ENCODE measurements at places on chromosomes 4 and X.

GRCh38 chr4:41436419-41436818, 101.5 kb upstream of the LIMCH1 start:
- no peak for DNase-seq

DNA sequence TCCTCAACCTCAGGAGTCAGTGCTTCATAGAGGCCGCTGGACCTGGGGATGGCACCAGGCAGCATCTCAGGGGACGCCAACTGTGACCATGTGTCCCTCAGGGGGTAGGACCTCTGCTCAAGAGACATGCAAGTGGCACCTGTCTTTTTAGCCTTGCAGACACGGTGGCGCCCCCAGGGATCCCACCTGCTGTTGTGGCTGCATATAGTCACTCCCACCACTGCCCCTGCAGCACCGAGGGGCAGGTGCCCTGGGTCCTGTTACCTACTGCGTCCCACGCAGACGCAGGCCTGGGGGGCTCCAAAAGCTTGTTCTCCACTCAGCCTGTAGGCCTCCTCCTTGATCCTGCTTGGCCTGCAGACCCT, 2.5 kb downstream of the MYL5 start:
- DNase-seq, result no peak

DNA sequence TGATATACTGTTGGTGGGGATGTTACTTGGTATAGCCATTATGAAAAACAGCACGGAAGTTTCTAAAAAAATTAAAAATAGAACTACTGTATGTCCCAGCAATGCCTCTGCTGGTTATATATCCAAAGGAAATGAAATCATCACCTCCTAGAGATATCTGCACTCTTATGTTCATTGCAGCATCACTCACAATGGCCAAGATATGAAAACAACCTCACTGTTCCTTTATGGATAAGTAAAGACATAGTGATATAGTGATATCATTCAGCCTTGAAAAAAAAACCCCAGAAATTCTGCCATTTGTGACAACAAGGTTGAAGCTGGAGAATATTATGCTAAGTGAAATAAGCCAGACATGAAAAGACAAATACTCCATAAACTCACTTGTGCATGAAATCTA, 543.8 kb upstream of the SLIT2 start:
- DNase-seq, result no peak

GRCh38 chrX:45768666-45769236, 568.1 kb upstream of the DIPK2B start:
- DNase-seq, result no peak

DNA sequence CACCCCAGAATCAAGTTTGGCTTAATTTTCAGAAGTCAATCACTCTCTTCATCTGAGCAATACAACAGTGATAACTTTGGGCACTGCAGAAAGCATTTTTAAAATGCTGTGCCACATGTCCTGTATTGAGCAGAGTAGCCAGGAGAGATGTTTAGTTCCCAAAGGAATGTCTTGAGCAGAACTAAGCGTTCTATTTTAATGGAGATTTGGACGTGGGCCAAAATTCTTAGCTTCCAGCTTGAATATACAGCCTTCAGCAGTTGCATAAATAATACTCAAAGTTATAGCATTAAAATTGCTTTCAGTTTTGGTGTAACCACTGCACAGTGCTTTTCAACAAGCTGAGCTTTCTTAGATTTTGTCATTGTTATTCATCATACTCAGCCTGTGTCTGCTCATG, 679.2 kb downstream of the NLGN4X start:
- DNase-seq, result no peak

DNA sequence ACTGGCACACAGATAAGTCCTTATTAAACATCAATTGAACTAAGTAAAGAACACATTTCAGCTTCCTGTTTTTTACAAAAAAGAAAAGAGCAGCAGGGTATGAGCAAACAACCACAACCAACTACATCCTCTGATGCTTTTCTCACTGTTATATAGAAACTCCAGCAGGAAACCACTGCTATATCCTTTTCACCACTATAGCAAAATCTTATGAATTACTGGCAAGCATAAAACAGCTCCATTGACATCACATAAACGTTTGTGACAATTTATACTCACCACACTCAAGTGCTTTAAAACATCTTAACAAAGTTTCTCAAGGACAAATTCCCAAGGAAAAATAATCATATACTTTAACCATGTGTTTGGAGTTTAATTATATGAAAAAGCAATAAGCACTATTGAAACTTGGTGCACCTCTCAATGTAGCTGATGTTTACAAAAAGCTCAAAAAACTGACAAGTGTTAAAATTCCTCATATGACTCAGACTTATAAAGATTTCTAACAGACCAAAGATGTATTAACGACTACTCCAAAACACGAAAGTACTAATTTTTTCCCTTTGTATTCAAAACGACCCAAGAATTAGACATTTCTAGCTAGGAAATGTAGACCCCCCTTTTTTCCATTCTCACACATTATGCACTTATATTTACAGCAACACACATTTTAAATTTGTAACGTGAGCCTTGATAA, 12.9 kb downstream of the GPRIN3 start:
- DNase-seq, result no peak

DNA sequence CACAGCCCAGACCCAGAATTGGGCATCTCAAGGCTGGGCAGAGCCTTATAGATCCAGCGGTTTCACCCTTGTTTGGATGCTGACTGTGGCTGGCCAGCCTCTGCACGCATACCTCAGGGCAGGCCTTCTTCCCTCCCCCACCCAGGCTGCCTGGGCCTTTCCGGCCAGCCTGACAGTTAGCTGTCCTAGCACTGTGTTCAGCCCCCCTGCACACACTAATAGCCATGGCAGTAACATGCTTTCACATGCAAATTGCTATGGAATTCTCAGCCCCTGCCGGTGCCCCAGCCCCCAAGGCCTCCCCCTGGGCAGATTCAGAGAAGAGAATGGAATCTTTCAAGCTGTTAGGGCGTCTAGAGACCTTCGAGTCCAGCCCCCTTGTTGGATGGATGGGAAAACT, 17.7 kb downstream of the EFNB1 start:
- no peak for DNase-seq

GRCh38 chr4:20356565-20356964, 104.9 kb downstream of the SLIT2 start:
- DNase-seq, result no peak

DNA sequence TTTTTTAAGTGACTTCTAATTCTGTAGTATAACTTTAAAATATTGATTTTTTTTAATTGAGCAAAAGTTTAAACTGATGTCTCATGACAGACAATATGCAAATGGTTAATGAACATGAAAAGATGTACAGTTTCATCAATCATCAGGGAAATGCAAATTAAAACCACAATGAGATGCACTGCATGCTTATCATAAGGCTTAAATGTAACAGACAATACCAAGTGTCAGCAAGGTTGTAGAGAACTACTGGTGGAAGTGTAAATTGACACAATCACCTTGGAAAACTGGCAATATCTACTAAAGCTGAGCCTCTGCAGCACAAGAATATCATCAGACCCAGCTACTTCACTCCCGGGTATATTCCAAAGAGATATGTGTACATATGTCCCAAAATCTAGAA, 70.2 kb upstream of the DAPP1 start:
- no peak for DNase-seq

- DNase-seq, result no peak
Measured at GRCh38 chrX:110265661-110266060, 52.2 kb downstream of the AMMECR1 start.

DNA sequence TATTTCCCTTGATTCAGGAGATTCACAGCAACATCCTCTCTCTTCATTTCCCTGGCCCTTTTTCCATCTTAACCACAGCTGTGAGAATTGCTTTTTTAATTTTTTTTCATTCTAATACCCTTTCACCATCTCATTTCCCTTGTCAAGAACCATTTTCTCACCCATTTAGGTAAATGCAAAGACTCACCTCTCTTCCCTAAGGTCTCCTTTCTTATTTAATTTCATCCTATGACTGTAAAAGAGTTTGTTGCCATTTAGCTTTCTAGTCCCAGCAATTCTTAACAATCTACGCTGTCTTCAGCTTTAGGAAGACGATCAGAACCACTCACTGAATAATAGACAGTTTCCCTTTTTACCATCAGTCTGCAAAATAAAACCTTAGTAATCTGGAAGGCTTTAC, 241.1 kb upstream of the ETNPPL start:
- DNase-seq, result no peak

DNA sequence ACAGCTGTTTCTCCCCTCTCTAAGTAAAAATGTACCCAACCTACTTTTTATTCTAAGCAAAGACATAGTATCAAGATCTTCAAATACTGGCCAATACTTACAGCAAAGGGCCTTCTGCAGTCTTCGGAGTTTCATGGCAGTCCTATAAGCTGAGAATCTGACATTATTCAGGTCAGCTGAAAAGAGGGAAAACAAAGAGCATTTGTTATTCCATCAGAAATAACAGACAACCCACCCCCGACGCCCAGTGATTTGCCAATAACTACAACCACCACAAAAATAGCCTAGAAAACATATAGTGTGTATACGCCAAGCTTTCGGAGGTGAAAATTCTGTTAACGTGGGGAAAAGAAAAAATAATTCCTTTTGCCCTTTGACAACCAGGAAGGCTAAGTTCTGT, 151.1 kb upstream of the FTHL17 start:
- DNase-seq, result no peak

DNA sequence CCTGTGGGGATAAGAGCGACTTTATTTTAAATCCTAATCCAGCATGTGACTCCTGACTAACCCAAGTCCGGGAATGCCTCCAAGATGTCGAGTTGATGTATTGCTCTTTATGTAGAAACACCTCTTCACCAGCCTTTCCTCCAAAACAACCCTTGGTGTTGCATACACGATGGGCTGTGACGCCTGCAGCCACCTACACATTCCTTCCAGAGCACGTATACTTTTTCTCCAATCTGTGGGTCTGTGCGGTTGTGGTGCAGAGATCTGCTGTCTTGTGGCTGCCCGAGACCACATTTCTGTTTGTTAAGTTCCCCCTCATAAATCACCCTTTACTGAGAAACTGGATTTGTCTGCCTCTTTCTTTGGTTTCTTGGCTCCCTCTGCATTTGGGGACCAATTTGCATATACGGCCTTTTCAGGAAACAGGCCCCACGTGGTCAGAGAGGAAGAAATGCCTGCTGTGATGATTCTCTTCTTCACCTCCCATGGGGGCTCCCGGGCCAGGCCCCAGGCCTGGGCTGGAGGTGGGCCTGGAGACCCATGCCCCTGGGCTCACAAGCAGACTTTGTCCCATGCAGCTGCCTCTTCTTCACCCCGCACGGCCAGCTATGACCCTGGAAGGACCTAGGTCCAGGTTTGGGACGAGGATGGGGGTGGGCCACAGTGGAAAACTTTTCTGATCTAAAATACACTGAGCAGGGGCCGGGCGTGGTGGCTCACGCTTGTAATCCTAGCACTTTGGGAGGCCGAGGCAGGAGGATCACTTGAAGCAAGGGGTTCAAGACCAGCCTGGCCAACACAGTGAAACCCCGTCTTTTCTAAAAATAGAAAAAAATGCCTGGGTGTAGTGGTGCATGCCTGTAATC, 21.4 kb upstream of the AFAP1 start:
- DNase-seq, result no peak

GRCh38 chr4:2940267-2941137, 22.7 kb downstream of the NOP14 start:
- no peak for DNase-seq

DNA sequence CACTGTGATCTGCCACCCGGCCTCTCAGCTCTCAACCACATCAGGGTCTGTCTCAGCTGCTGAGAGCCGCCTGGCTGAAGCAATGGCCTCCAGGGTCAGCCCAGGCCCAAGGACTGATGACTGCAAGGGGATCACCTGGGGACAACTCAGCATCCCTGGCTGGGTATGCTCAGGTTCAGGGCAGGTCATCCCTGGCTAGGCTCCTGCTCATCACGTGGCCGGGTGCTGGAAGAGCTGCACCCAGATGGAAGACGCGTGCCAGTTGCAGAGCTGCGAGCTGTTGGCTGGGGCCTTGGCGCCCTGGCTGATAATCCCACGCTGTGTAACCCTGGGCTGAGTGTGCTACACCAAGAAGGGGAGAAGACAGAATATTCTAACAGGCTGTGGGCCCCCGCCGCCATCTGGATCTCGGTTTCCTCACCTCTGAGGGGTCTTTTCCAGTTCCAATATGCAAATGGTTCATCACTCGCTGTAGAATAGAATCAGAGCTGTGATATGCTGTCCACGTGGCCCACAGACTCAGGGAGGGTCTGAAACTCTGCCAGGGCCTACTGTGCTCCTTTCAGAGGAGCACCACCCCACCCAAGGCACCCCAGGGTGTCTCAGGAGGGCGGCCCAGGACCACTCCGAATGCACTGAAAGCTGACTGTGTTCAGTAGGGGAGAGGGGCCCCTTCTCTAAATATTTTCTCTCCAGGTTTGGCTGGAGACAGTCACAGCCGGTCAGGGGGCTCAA, 338.8 kb downstream of the BCOR start:
- DNase-seq, result no peak

GRCh38 chrX:26914232-26914631, 548.9 kb downstream of the PPP4R3C start:
- no peak for DNase-seq

GRCh38 chr4:183986971-183987946, 82.2 kb downstream of the STOX2 start:
- no peak for DNase-seq

GRCh38 chr4:86910820-86911684, 18.8 kb upstream of the C4orf36 start:
- DNase-seq, result no peak
